Ovary (tissue), 10 donors: ENCODE measurements at places on chromosomes 16 and 17. TPM values are rescaled to one million over a fixed set of nuclear protein-coding genes. Genes with fewer than 3 reads are reported as not detected.

CNGB1 gene
- not detected for total RNA-seq

BEAN1 gene
- 0.60 TPM for total RNA-seq

SLC22A31 gene
- total RNA-seq = not detected

- H3K4me1 ChIP-seq = no peaks in the 10 kb centered on the region
- no peaks in the 10 kb centered on the region for H3K36me3 ChIP-seq
Observed at GRCh38 chr16:56898847-56899246, 33.1 kb upstream of the HERPUD1 start.

GRCh38 chr17:46057366-46057765 is 58.3 kb downstream of the STH start:
- H3K4me3 ChIP-seq = no peak overlapping the region
- no peaks in the 10 kb centered on the region for H3K36me3 ChIP-seq
- no peak overlapping the region for H3K27ac ChIP-seq
- no peaks in the 10 kb centered on the region for H3K4me1 ChIP-seq
- no peak for DNase-seq

DNA sequence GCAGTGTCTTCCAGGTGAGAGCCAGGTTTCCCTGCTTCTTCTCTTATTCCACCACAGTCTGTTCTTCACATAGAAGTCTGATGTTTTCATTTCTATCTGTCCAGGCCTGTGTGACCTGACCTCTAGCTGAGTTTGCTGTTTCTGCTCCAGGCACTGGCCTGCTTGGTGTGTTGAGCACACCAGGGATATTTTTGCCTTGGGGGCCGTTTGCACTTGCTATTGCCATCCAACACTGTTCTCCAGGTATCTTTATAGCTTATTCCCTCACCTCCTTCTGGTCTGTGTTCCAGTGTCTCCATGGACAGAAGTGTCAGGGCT is 41.4 kb downstream of the MRTFB start:
- H3K27me3 ChIP-seq = no peaks in the 10 kb centered on the region
- no peak overlapping the region for H3K4me3 ChIP-seq
- H3K27ac ChIP-seq = no peak overlapping the region
- DNase-seq = no peak
- no peaks in the 10 kb centered on the region for H3K36me3 ChIP-seq

- H3K27me3 ChIP-seq = no peaks in the 10 kb centered on the region
- H3K4me1 ChIP-seq = peaks cover 32% of the 10 kb centered on the region
- DNase-seq = peak; percentile 45
- no peak overlapping the region for H3K4me3 ChIP-seq
- H3K27ac ChIP-seq = no peak overlapping the region
Observed at GRCh38 chr16:11674818-11675560, 6.7 kb downstream of the SNN start.

DNA sequence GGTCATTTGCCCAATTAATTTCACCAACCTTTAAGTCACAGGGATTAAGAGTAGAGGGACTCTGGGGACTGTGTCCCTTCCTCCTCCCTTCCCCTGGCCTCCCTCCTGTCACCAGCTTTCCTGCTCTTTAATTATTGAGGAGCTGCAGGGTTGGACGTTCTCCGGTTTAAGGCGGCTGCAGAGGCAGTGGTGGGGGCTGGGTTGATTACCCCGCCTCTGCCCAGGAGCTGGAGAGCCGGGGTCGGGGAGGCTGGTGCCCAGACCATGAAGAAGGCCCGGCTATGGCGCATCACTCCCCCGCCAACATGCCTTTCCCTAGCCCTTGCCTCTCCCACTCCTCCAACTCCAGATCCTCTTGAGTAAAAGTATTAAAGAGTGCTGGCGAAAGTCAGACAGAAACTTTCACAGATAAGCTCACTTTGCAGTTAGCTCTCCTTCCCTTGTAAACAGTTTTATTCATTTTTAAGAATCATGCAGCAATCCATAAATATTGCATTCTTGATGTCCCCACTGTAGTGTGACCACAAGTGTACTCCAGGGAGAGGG is 1.1 kb upstream of the FOXJ1 start:
- peaks cover 2% of the 10 kb centered on the region for H3K27me3 ChIP-seq
- H3K4me1 ChIP-seq = peaks cover 4% of the 10 kb centered on the region
- no peak for DNase-seq
- H3K4me3 ChIP-seq = no peak overlapping the region

GRCh38 chr16:50609471-50609870 is 61.3 kb downstream of the NKD1 start:
- H3K4me3 ChIP-seq = no peak overlapping the region
- H3K4me1 ChIP-seq = peaks cover 14% of the 10 kb centered on the region
- no peak for DNase-seq
- no peaks in the 10 kb centered on the region for H3K36me3 ChIP-seq

- H3K27ac ChIP-seq = no peak overlapping the region
- no peaks in the 10 kb centered on the region for H3K36me3 ChIP-seq
- H3K4me1 ChIP-seq = no peaks in the 10 kb centered on the region
- DNase-seq = no peak
- no peaks in the 10 kb centered on the region for H3K27me3 ChIP-seq
Observed at GRCh38 chr16:85077039-85077438, 35.2 kb downstream of the CIBAR2 start.

DNA sequence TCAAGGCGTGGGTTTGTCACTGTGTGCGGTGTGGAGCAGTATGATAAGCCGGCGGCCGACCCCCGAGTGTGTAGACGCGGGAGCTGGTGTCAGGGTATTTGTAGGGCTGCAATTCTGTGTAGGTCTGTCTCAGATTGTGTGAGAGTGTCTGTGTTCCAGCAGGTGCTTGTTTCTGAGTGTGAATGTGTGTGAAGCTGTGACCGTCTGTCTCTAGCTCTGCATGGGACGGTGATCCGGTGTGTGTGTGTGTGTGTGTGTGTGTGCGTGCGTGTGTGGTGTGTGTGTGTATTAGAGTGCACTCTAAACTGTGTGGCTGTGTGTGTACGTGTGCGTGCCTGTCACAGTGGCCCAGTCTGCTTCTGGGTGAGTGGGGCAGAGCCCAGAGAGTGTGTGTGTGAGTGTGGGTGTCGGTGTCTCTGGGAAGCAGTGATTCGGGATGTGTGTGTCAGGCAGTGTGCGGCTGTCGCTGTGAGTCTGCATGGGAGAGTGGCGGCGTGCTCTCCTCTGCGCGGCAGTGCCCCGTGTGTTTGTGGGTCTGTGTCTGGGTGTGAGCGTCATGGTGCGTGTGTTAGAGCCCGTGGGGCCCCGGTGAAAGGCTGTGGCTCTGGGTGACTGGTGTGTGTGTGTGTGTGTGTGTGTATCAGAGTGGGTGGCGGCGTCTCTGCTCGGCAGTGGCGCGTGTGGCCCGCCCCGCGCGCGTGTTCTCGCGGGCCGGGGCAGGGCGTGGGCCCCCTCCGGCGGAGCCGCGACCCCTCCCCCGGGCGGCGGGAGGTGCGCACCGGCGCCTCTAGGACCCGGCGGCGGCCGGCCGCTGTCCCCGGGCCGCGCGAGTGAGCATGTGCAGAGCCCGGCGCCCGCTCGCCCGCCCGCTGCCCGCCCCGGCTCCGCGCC is at the start of gene WSCD1:
TSS of gene WSCD1 (plus strand) at position 841 of the 891 bp plus-strand sequence. CDS start 10,280 bp downstream, outside the sequence.
- H3K27ac ChIP-seq = no peak within 1 kb of the TSS
- no peaks in the 10 kb centered on the region for H3K4me1 ChIP-seq
- no peaks in the 10 kb centered on the region for H3K27me3 ChIP-seq
- H3K36me3 ChIP-seq = no peaks in the 10 kb centered on the region

GRCh38 chr16:73909529-73910035 is 387.0 kb upstream of the PSMD7 start:
- no peaks in the 10 kb centered on the region for H3K4me1 ChIP-seq
- DNase-seq = no peak
- H3K27me3 ChIP-seq = no peaks in the 10 kb centered on the region
- H3K27ac ChIP-seq = no peak overlapping the region

- no peaks in the 10 kb centered on the region for H3K27me3 ChIP-seq
- no peak overlapping the region for H3K27ac ChIP-seq
- DNase-seq = no peak
- H3K4me1 ChIP-seq = no peaks in the 10 kb centered on the region
- no peaks in the 10 kb centered on the region for H3K36me3 ChIP-seq
Observed at GRCh38 chr17:50596191-50597037, 35.9 kb downstream of the CACNA1G start.

DNA sequence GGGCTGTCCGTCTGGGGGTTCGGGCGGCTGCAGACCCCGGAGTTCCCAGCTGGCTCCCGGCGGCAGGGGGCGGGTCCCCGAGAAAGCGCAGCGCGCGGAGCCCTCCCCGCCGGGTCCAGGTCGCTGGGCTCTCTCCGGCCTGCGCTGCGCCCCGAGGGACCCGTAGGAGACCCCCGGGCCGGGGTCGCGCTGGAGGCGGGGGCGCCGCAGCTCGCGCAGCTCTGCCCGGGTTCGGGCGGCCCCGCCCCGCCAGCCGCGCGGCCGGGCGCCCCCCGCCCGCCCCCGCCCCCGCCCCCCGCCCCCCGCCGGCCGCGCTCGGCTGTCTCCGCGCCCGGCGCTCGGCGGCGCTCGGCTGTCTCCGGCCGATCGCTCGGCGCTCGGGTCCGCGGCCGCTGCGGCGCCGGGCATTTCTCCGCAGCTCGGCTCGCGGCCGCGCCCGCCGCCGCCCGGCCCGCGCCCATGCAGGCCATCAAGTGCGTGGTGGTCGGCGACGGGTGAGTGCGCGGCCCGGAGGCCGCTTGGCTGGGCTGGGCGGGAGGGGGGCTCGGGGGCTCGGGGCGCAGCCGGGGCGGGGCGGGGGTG is at the start of gene RAC3:
TSS of gene RAC3 (plus strand) at position 376 of the 582 bp plus-strand sequence. CDS start at position 460, 84 bp downstream.
- no peaks in the 10 kb centered on the region for H3K27me3 ChIP-seq
- peak within 1 kb of the TSS; percentile 45 for H3K4me3 ChIP-seq
- peaks cover 7% of the 10 kb centered on the region for H3K4me1 ChIP-seq
- H3K36me3 ChIP-seq = no peaks in the 10 kb centered on the region

- H3K36me3 ChIP-seq = no peaks in the 10 kb centered on the region
- no peak overlapping the region for H3K4me3 ChIP-seq
- peaks cover 3% of the 10 kb centered on the region for H3K4me1 ChIP-seq
- DNase-seq = no peak
- H3K27me3 ChIP-seq = no peaks in the 10 kb centered on the region
- H3K27ac ChIP-seq = no peak overlapping the region
Observed at GRCh38 chr17:73770849-73771229, 126.6 kb upstream of the SDK2 start.

DNA sequence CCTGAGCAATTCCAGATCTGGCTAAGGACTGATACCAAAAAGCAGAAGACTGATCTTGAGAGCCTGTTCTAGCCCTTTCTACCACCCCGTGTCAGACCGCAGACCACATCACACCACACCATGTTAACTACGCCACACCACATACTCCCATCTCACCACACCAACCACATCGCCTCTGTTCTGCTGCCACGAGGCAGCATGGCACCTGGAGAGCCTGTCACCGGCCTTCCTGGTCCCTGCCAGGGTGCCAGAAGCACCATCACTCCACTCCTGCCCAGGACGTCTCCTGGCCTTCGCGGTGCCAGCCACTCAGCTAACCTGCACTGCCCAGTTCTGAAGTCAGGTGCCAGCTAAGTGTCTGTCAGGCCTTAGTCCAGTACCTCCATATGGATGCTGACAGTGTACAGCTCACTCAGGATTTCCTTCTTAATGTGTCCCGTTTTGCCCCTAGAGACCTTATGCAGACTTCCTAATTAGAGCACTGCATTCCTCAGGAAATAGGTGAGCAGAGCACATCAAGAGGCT is 37.2 kb upstream of the BCAR1 start:
- no peaks in the 10 kb centered on the region for H3K27me3 ChIP-seq
- no peak for DNase-seq
- no peaks in the 10 kb centered on the region for H3K36me3 ChIP-seq
- H3K4me3 ChIP-seq = no peak overlapping the region
- peaks cover 2% of the 10 kb centered on the region for H3K4me1 ChIP-seq
